Naive thymus-derived CD4-positive, alpha-beta T cell (primary cell): ENCODE measurements at places on chromosomes 12 and 14. TPM values are rescaled to one million over a fixed set of nuclear protein-coding genes. Genes with fewer than 3 reads are reported as not detected.

RPS6KL1 gene
- 11.3 TPM for total RNA-seq

PMEL gene
- not detected in 2 replicates for total RNA-seq

OR8S1 gene
- total RNA-seq, result not detected

CCDC38 gene
- 0.27 TPM for total RNA-seq

ACRBP gene
- 1.7 and 2.3 TPM in 2 replicates for total RNA-seq

PPP2R3C gene
- 36.7 TPM for total RNA-seq

MMP19 gene
- 0.08 TPM in 1 of 2 replicates, not detected in the other for total RNA-seq

KLHL33 gene
- total RNA-seq, result not detected in 2 replicates

ADAMTS20 gene
- not detected for total RNA-seq

BMAL2 gene
- 0.19 TPM for total RNA-seq

CEBPE gene
- 0.19 TPM for total RNA-seq

SLC38A6 gene
- total RNA-seq, result 15.8 TPM

POU6F1 gene
- 85.5 TPM for total RNA-seq

PRICKLE1 gene
- total RNA-seq, result 0.34 TPM

AVPR1A gene
- not detected in 2 replicates for total RNA-seq

SLCO1B1 gene
- not detected for total RNA-seq

CLEC1B gene
- total RNA-seq, result not detected in 2 replicates

FIGNL2 gene
- total RNA-seq, result 1.5 TPM

AKAP3 gene
- 1.2 TPM for total RNA-seq

FAM181A gene
- total RNA-seq, result not detected

IKBIP gene
- total RNA-seq, result 5.8 TPM

LRP1-AS gene
- not detected for total RNA-seq

FAM186B gene
- total RNA-seq, result 1.1 TPM
